Fibroblast of skin of scalp (primary cell): ENCODE measurements at places on chromosomes 5 and 9.

DNA sequence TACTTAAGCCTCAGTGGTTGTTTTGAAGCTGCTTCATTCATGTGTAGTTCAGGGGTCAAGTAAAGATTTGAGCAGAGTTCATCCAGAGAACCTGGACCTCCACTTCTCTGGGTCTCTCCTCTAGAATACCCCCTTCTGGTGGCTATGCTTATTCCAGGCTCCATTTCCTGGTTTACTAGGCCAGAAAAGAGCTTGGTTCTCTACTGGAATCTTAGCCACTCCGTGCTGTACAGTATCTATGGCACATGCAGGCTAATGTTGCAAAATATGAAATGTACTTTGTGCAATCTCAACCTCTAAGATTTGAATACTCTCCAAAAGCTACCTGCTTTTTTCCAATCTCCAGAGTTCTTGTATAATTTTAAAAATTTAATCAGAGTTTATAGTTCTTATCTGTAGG, 17.4 kb upstream of the ZCCHC9 start:
- no peak for DNase-seq

- DNase-seq = no peak
Measured at GRCh38 chr5:493119-493701, 31.0 kb downstream of the SLC9A3 start.

- peak; percentile 89 for DNase-seq
Measured at GRCh38 chr5:136080483-136081216, 51.9 kb downstream of the TGFBI start.

DNA sequence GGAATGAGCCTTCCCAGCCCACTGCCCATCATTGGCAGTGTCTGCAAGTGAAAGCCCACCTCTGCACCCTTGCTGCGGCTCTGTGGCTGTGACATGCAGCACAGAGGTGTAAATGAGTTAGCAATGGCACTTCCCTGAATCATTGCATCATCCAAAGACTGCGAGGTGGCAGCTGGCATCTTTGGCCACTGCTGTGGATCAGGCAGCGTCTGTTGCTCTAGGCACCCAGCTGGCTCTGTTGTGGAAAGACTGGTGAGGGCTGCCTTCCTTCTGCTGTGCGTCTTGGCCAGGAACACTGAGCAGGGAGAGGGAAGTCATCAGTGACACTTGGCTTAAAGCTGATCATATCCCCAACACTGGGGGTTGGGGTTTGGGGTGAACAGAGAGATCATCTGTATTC, 64.5 kb downstream of the MFAP3 start:
- DNase-seq = no peak

DNA sequence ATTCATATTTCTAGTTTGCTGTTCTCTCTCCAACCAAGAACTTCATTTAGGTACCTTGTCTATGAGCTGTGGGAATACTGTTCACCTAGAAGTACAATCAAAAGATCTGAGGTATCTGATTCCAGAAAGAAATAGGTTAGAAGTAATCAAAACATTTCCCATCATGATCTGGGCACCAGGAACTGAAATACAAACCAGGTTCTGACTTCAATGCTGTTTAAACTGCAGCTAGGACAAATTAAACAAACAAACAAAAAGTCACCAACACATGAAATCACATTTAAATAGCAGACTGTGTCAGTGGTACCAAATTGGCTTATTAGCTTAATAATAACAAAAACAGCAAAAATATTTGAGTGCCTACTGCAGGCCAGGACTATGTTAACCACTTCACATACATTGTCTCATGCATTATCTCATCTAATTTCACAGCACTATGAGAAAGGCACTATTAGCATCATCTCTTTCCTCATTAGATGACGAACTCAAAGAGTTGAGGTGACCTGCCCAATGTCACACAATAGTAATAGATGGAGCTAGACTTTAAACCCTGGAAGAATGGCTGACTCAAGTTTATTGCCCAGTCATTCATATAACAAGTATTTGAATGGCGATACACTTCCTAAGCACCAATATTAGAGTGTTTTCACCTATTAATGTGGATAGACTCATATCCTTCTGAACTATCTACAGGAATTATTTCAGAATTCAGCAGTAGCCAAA, 14.5 kb downstream of the PLPP1 start:
- DNase-seq = no peak

DNA sequence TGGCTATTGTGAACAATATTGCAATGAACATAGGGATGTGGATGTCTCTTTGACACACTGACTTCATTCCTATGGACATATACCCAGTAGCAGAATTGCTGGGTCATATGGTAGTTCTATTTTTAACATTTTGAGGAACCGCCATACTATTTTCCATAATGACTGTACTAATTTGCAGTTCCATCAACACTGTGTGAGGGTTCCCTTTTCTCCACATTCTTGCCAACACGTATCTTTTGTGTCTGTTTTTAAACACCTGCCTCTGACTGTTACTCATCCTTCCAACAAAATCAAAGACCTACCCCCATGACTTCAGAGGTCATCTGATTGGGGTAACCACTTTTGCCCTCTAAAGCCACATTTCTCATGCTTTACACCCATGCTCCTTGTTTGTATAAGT, 133.5 kb downstream of the MED27 start:
- no peak for DNase-seq

DNA sequence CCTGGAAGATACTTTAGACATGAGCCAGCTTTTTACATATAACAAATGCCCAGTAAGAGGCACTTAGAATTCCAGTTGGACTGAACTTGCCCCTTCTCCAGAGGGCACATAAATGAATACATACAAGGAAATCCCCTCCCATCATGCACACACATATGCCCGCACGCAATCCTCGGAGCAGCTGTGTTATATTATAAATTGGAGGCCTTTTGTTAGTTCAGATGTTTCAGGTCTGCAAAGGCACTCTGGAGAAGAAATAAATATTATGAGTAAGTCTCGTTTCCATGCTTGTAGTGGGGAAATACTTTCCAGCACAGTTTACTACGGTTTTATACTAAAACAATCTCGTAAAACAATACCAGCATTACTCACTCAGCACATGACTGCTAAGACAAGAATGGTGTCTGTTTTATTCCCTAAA, 17.6 kb upstream of the MUSK start:
- DNase-seq = peak; percentile 98

DNA sequence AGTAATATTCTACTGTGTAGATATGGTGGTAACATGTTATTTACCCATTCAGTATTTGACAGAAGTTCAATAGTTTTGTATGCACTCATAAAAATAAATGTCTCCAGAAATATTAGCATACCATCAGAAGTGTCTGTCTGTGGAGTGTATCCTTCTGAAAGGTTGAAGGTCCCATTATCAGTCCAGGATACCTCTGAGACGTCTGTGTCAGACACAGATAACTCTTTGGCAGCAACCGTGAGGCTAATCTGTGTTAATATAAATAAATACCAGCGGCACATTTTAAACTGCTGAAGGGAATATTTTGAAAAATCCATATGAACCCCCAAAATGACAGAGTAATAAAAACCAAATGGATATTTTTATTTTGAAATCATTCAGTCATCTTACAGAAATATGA, 11.9 kb upstream of the ZNF622 start:
- DNase-seq = no peak

GRCh38 chr5:158658446-158659230, 441.1 kb downstream of the EBF1 start:
- peak; percentile 88 for DNase-seq

DNA sequence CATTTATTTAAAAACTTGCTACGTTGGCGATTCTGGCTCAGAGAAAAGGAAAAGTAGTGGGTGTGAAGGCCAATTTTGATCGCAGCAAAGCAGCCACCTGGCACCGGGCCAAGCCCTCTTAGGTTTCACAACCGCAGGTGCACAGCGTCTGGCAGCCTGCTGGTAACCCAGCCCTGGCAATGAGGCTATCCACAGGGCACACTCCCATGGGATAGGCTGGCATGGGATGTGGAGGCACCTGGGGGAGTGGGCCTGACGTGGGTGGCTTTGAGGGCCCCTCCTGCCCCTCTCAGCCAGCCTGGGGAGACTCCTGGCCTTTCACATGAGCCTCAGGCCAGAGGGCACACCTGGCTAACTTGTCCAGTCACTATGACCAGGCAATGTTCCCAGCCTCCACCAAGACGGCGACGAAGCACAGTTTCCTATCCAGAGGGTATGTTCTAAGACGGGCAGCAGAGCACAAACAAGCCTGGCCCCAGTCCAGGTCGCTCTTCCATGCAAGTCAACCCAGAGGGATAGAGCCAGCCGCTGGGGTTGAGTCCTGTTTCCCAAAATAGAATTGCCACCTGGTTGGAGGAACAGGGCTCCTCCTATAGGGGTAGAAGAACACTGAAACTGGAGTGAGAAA, 19.0 kb downstream of the CMBL start:
- no peak for DNase-seq

GRCh38 chr5:97047076-97047475, 95.3 kb downstream of the LIX1 start:
- no peak for DNase-seq

- no peak for DNase-seq
Measured at GRCh38 chr9:129607027-129607387, 13.9 kb downstream of the C9orf50 start.

DNA sequence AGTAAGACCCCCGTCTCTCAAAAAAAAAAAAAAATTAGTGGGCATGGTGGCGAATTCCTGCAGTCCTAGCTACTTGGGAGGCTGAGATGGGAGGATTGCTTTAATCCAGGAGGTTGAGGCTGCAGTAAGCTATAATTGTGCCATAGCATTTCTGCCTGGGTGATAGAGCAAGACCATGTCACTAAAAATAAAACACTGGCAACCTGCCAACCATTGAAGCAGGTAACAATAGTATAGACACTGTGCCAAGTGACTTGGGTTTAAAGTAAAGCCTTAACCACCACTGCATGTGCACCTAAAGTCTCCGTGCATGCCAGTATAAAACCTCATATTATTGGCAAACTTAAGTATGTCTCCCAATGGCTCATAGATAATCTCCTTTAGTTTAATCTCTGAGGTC, 3.4 kb upstream of the APBA1 start:
- DNase-seq = no peak

DNA sequence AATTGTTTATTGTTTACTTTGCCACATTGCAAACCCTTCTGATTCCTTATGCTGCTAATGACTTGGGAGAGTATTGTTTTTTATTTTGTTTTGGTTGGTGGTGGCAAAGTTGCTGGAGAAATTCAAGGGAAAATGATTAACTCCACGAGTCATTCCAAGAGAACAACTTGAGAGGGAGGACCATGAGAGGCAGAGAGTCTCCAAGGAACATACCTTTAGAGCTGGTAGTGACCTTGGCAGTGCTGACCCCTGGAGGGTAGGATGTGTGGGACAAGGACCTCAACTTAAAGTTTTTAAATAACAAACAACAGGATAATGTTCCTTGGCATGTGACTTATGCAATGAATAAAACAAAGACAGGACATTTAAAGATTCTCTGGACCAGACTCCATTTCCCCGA, 139.7 kb downstream of the LRRC70 start:
- DNase-seq = no peak

DNA sequence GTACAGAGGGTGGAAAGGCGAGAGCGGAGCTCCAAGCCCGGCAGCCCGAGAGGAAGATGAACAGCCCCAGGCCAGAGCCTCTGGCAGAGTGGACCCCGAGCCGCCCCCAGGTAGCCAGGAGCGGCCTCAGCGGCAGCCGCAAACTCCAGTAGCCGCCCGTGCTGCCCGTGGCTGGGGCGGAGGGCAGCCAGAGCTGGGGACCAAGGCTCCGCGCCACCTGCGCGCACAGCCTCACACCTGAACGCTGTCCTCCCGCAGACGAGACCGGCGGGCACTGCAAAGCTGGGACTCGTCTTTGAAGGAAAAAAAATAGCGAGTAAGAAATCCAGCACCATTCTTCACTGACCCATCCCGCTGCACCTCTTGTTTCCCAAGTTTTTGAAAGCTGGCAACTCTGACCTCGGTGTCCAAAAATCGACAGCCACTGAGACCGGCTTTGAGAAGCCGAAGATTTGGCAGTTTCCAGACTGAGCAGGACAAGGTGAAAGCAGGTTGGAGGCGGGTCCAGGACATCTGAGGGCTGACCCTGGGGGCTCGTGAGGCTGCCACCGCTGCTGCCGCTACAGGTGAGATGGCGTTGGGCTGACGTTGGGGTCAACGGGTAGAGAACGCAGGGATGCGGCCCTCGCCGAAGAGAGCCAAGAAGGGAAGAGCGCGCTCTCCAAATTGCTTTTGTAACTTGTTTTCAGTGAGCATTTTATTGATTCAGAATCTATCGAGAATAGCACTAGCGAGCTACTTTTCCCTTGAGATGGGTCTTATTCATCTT, at the start of gene PTGER4:
TSS of gene PTGER4 (plus strand) at position 3 of the 769 bp plus-strand sequence. CDS start 1,079 bp downstream, outside the sequence.
- no peak for DNase-seq

DNA sequence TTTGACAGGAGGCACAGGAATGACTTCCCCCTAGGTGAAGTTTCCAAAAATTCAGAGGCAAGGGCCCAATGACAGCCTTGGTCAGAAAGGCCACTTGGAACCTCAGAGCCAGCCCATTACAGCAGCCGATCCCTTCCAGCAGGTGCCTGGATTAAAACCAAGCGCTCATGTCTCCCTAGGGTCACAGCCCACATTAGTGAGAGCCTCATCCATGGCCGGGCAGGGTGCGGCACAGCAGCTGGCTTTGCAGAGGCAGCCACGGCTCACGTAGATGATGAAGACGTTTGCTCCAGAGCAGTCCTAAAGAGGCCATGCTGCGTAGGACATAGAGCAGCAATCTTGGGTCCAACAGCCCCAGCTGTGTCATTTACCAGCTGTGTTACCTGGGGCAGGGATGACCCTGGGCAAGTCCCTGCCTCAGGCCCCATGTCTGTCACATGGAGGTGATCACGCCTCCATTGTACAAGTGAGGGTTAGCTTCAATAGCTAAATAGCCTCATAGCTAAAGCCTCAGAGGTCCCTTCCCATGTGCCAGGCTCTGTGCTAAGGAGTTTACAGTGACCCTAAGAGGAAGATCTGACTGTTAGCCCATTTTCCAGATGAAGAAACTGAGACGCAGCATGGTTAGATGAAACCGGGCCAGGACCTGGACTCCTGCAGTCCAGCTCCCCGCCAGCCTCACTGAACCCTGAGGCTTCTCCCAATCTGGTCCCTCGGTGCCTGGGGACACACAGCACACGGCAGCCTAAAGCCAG, 39.2 kb downstream of the NEK6 start:
- DNase-seq = no peak

DNA sequence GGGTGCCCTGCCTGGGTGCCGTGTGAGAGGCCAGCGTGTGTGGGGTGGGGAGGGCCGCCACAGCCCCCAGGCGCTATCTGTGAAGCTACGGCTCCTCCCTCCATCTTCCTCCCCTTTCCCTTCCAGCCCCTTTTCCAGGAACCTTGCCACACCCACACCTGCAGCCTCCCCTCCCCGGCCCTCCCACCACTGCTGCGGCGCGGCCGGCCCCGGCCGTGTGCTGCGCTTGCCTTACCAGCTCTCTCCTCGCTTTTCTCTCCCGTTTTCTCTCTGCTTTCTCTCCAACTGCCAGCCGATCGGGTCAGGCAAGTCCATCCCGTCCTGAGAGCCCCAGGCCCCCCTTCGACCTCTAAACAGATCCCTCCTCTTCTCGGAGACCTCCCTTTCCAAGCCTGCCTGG, 21.4 kb downstream of the GOLGA2 start:
- DNase-seq = no peak

DNA sequence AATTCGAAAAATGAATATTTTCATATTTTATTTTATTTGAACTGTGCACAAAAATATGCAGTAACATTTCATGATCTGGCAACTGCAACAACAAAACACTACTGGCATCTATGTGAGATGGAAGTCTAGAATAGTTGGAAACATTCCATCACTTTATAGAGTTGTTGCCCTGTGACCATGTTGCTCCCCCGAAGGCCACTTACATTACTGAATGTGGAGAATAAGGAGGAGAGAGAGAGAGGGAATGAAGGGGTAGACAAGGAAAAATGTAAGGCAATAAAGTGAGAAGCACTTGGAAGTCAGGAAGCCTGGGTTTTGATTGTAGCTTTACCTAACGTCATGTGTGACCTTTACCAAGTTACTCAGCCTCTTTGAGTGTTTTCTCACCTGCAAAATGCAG, 437.2 kb upstream of the EDIL3 start:
- DNase-seq = peak; percentile 5

GRCh38 chr5:160458806-160459800, 37.4 kb downstream of the PTTG1 start:
- DNase-seq = no peak
